ENCODE measurements at places on chromosomes 3 and 15.

- DNase-seq: no peak
Observed at GRCh38 chr15:90413411-90414379, 25.7 kb downstream of the IQGAP1 start.

DNA sequence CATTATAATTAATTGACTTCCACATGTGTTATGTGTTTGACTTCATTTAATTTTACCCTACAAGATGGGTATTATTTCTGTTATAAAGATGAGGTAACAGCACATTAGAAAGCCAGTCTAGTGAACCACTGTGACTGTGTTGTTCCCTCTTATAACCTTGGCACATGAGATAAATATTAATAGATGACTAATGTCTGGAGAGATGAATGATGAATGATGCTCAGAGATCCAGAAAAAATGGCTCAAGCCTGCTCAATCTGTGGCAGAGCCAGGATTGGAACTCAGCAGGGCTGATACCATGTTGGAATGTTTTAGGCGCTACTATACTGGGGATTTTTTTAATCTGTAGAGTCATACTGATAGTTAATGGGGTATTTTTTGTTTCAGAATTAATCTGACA is 118.8 kb upstream of the PTX3 start:
- DNase-seq: no peak

DNA sequence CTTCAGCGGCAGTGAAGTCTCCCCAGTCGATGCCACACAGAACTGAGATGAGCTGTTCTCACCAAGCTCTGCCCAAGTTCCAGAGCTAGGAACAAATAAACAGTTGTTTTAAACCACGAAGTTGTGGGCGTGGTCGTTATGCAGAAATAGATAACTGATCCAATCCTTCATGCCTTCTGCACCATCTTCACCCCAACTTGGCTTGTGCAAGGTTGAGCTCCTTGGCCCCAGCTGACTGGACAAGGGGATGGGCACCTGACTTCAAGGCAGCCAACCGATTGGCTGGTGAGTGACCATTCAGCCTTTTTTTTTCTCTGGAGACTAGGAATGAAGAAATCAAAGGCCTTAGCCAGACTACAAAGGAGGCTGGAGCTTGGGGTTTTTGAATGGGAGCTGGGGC is 23.9 kb downstream of the LINGO1 start:
- DNase-seq: no peak

DNA sequence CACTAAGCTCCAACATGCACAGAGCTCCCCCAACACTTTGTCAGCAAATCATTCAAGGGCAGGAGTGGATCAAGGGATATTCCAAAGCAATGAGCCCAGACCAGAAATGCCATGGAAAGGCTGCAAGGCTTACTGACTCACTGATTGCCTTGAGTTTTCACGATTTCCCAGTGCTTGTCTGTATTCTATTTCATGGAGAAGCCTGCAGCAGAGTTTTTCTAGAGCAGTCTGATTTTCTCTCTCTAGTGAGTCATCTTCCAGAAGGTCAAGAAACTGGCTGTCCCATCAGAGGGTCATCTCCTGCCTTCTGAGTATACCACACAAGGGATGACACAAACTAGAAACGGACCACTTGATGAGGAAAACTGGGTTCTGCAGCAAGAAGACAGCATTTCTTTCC is 16.5 kb downstream of the LMCD1 start:
- no peak for DNase-seq

DNA sequence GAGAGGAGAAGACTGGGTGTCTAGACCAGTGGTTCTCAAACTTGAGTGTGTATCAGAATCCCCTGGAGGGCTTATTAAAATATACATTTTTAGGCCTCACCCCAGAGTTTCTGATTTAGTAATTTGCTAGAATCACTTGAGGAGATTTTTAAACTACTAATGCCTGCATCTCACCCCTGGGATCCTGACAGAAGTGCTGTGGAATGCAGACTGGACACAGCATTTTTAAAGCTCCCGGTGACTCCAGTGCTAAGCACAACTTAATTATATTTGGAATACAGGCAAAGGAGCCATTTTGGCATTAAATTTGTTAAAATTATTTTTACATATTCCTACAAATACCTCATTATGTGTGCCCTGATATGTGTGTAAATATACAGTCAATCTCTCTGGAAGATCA is 26.7 kb upstream of the COL6A6 start:
- DNase-seq: no peak

DNA sequence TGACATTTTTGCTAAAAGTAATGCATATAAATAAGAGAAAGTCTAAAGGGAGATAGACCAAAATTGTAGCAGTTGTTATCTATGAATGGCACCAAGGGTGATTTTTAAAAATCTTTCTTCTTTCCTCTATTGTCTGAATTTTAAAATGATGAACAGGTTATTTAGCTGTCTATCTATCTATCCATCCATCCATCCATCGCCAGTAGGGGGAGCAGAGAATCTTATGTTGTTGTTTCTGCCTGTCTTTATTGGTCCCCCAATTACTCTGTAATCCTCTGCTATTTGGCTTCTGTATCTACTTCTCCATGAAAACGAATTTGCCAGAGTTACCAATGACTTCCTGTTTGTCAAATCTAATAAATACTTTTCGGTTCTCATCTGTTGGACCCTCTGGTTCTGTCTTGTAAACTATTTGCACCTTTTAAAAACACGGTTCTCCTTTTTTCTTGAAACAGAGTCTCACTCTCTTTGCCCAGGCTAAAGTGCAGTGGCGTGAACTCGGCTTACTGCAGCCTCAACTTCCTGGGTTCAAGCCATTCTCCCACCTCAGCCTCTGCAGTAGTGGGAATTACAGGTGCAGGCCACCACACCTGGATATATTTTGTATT is 86.0 kb downstream of the ECT2 start:
- DNase-seq: no peak

DNA sequence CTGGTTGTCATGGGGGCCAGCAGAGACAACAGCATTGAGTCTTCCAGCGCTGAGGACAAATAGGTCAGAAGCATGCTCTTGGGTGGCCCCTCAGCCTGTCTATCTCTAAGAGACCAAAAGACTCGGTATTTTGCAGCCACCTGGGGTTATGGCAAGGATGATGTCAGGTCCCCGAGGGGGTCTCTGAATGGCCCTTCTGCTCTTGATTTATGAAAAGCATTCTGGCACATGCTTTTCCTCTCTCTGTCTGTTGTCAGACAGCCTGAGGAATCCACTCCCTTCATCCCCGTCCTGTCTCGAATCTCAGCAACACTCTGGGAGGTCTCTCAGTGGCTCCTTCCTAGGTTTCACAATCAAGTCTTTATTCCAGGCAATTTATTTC is 156.6 kb upstream of the RGMA start:
- DNase-seq: no peak

- no peak for DNase-seq
Observed at GRCh38 chr15:41936155-41936554, 36.2 kb downstream of the EHD4 start.

GRCh38 chr3:15295506-15295905 is 36.9 kb downstream of the SH3BP5 start:
- no peak for DNase-seq

DNA sequence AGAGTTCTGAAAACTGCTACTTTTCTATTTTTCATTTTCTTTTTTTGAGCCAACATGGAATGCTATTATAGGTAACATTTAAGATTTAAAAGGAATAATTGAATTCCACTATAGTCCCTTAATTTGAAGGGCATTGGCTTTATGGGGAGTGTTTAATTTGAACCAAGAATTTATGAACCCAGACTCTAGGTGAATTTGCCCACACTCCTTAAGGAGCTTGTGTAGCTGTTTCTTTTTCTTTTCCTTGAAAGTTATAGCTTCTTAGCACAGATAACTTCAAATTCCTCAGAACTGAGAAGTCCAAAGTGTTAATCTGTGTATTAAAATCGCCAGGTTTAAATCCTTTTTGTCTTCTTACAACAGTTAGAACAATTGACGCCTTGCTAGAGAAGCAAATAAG is 4.7 kb upstream of the MEIS2 start:
- DNase-seq: no peak

- no peak for DNase-seq
Observed at GRCh38 chr3:43866529-43867353, 176.0 kb downstream of the ABHD5 start.

DNA sequence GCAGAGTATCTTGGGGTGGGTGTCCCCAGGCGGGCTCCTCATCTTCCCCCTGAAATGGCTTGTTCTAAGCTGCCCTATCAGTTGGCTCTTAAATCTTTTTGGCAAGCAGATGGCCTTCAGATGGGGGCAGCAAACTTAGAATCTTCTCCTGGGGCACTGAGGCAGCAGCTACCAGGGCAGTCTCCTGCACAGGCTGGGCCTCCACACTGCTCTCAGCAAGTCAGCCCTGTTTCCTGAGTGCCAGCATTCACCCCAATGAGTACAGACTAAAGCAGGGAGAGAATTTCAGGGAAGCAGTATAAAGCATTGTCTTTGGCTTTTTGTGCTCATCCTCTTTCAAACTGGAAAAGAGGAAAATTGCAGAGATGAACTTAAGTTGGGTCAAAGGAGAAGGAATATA is 51.1 kb upstream of the APEH start:
- DNase-seq: no peak

DNA sequence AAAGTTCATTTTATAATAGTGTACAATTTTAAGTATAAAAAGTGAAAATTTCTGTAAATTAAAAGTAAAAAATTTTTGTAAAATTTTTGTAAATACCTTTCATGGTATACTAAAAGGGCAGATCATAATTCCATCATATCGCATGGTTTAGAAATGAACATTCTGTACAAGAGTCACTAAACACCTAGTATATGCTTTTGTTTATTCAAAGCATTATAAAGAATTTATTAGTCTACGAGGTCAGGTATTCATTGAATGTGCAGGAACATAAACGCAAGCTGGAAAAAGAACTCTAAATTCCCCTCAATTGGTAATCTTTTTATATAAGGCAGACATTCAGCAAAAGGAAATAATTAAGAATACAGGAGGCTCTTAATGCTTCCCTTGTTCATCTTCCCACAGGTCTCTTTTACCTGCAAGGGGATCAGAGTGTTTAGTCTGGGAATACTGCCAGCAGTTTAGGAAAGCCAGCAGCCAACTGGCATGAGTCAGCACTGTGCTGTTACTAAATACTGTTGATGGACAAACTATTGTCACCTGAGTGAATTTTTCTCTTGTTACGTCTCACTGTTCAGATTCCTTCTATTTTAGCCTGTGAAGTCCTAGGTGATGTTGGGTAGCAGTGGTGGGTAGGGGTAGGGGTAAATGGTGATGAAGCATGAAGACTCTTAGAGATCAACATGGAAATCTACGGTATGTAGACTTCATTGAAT is 70.1 kb downstream of the UQCC5 start:
- DNase-seq: no peak

- no peak for DNase-seq
Observed at GRCh38 chr15:64681424-64682024, 93.9 kb downstream of the RBPMS2 start.

- no peak for DNase-seq
Observed at GRCh38 chr3:32274306-32274705, 35.8 kb downstream of the CMTM8 start.

DNA sequence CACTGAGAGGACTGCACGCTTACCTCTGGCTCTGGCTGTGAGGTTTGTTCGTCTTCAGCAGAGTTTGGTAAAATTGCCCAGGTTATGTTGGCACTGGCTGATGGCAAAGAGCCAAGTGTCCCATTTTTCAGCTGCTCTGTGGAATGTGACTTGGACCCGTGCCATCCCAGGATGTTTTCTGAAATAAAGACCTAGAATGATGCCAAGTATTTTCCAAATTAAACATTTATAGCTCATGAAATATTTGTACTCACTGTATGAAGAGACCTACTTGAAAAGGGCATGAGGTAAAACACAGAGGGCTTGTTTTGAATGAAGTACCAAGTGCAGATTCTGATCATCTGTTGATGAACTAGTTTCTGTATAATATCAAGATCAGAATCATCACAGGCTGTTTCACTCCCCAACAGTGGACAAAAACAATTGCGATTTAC is 200.5 kb downstream of the STT3B start:
- no peak for DNase-seq

- DNase-seq: no peak
Observed at GRCh38 chr3:153349108-153349499, 187.1 kb downstream of the RAP2B start.

GRCh38 chr3:64440498-64440897 is 215.2 kb upstream of the PRICKLE2 start:
- no peak for DNase-seq

DNA sequence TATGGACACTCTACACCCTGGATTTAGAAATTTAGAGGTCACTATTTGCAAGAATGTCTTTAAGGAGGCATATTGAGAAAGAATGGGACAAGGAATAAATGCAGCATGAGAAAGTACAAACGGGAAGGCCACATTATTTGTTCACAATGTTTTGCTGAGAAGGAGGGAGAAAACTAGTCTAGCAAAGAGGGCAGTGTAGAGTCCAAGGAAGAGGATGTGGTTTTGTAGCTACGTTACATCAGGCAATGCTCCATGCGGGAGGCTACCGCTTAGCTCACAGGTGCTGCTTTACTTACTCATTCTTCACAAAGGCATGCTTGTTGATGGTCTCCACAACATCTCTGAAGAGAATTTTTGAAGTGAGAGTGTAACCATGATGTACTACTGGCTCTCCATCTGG is 191.1 kb downstream of the PLCH1 start:
- peak; percentile 23 for DNase-seq

GRCh38 chr3:66473181-66473580 is 27.6 kb downstream of the LRIG1 start:
- no peak for DNase-seq

GRCh38 chr3:3082234-3082924 is 27.8 kb downstream of the IL5RA start:
- DNase-seq: no peak

GRCh38 chr3:118938183-118938961 is 96.3 kb downstream of the IGSF11 start:
- no peak for DNase-seq

GRCh38 chr3:52402706-52403270 is 42.1 kb downstream of the SEMA3G start:
- no peak for DNase-seq

DNA sequence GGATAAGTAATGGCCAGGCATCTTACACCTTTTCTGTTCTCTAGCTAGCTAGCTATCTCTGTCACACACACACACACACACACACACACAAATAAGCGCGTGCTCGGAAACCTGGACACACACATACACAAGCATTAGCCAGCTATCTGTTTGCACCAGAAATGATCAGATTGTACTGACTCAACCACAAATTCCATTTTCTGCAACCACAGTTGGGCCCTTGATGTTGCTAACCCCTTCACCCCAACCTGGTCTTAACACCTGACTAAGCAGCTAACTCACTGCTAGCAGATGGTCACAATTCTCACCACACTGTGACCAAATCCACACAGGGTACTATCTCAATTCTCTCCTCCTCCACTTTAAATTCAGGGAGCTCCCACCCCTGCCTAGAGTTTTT is 183.0 kb upstream of the THBS1 start:
- no peak for DNase-seq

DNA sequence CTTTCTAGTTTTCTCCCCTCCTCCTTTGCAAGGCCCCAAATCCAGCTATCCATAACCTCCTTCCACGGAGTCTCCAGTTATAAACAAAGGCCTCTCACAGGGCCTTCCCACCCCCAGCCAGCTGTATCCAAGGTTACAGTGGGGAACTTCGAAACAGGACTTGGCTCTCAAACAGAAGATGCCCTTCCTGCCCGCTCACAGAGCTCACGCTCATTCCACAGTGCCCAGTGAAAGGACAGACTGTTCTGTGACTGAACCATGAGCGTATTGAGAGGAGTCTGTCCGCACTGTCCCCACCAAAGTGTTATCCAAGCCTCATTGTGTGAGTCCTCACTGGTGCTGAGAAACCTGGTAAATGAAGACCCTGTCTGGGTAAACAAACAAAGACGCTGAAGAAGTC is 35.4 kb downstream of the ARHGAP31 start:
- no peak for DNase-seq

GRCh38 chr15:36940219-36940618 is 160.1 kb downstream of the MEIS2 start:
- no peak for DNase-seq

- no peak for DNase-seq
Observed at GRCh38 chr3:127622772-127623576, 6.0 kb upstream of the PODXL2 start.

Data from GDM1 (cell line).